ENCODE measurements at places on chromosomes 5 and 9.

- no peak for DNase-seq
These were observed 26.5 kb upstream of the CLPTM1L start for GRCh38 chr5:1371218-1371971.

DNA sequence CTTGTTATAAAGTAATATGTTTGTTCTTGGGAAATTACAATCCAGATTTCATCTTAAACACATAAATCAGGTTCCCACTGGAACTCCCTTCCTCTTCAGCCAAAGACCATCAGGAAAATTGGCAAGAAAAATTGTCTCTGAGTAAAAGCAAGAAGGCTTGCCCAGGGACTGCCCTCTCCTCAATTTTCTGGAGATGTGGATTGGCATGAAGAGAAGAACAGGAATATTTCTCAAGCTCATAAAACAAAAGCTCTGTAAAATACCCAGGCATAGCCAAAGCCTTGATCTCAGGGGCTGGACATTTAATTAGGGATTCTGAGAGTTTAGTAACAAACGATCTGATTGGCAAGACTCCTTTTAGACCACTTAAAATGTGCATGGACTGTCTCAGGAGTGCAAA, 223.4 kb downstream of the ZNF608 start:
- no peak for DNase-seq

DNA sequence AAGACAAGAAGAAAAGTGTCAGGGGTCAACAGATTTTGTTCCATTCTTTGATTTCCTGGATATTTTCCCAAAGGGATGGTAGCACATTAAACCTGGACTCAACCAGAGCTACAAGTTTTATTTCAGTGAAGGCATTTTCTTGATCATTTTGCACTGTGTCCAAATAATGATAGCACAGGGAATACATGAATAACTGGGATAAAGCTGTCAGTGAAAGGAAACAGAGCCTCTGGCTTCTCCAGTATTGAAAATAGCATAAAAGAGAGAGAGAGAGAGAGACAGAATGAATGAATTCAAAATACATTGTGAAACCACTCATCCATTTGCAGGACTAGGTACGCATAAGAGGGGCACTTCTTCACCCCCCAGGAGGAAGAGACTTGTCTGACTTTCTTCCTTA, 43.0 kb downstream of the SEMA5A start:
- no peak for DNase-seq

DNA sequence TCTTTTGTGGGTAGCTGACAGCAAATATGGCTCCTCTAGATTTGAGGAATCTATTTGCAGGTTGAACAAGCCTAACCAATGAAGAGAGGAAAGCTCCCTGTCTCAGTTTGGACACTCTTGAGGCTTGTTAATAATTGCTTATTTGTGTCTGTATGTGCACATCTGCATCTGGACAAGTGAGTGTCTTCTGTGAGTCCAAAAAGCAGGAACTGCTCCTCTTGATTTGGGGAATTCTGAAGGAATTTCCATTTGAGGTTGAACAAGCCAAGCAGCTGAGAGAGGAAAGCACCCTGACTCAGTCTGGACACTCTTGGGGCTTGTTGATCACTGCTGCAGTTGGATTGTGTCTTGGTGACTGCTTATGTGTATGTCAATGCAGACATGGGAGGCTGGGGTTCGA, 211.6 kb downstream of the DTWD2 start:
- DNase-seq, result no peak

DNA sequence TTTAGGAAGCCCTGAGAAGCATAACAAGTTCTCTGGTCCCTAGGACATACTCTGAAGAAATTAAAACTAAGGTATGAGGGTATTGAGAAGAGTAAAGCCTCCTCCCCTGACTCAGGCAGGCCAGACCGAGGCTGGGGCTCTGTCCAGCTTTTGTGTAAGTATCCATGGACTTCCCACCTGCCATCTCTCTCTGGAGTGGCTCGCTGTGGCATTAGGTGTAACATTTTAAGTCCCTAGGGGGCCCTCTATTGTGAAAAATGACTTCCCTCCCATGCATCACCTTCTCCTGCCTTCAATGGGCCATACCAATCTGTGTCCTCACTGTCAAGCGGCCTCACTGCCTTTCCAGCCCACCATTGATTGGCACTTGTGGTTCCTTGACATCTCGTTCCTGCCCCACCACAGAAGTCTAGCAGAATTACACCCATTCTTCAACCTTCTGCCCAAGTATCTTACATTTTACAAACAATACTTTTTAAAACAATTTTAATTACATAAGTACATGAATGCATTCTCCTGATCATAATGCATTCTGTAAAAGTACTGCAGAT, 205.5 kb downstream of the SLIT3 start:
- DNase-seq, result no peak

DNA sequence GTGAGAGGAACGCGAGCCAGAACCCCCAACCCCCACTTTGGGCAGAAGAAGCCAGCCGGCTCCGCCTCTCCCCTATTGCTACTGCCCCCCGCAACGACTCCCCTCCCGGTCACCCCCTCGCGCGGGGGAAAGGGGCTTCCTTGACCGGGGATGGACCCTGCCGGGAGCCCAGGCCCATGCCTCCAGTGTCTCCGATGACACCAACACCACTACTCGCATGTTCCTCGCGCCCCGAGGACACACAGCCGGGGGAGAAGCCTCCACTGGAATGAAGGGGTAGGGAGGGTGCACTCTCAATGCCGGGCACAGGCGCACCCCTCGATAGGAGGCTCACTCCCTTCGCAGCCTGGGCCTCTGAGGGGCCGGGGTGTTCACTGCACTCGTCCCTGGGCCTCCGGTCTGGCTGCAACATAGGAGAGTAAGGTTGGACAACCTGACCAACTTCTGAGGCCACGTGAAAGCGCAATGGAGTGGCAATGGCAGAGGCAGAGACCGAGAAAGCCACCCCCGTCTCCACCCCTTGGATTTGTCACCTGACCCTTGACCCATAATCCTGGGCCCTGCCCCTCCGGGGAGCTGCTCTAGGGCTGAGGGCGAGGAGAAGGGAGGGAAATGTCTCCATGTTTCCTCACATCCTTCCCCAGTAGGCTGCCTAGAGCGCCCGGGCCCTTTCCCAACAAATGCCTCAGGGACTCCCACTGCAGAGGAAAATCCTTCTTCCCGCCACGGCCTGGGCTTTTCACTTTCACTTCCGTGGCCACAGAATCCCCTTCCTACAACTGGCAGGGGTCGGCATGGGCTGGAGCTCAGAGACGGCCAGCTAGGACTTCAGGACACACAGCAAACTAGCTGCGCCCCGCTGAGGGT, 1.1 kb upstream of the CNTFR start:
- no peak for DNase-seq

- no peak for DNase-seq
These were observed 36.2 kb upstream of the PTCH1 start for GRCh38 chr9:95552814-95553546.

- no peak for DNase-seq
These were observed 94.3 kb downstream of the TMEM167A start for GRCh38 chr5:82982846-82983245.

GRCh38 chr9:122392714-122393113, 21.9 kb downstream of the PTGS1 start:
- DNase-seq, result no peak

DNA sequence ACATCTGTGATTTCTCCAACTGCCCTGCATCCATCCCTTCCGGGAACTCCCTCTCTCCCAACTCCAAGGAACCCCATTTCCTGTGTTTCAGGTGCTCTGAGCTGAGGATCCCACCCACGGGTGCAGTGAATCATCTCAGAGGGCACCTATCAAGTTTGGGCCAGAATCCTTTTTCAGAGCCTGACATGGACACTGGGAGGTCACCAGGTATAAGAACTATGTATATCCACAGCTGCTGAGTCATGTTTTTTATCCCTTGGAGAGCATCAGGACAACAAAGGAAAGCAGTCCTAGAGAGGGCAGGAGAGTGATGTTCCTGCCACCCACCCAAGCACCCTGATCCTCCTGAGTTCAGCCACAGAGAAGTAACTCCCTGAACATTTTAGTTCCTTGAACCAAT, 3.8 kb downstream of the MED27 start:
- DNase-seq, result no peak

- no peak for DNase-seq
These were observed 84.4 kb downstream of the C9orf152 start for GRCh38 chr9:110123341-110124095.

- no peak for DNase-seq
These were observed 203.1 kb upstream of the PPP1R2B start for GRCh38 chr5:156647034-156647451.

GRCh38 chr9:2086971-2087370, 71.8 kb downstream of the SMARCA2 start:
- DNase-seq, result no peak

DNA sequence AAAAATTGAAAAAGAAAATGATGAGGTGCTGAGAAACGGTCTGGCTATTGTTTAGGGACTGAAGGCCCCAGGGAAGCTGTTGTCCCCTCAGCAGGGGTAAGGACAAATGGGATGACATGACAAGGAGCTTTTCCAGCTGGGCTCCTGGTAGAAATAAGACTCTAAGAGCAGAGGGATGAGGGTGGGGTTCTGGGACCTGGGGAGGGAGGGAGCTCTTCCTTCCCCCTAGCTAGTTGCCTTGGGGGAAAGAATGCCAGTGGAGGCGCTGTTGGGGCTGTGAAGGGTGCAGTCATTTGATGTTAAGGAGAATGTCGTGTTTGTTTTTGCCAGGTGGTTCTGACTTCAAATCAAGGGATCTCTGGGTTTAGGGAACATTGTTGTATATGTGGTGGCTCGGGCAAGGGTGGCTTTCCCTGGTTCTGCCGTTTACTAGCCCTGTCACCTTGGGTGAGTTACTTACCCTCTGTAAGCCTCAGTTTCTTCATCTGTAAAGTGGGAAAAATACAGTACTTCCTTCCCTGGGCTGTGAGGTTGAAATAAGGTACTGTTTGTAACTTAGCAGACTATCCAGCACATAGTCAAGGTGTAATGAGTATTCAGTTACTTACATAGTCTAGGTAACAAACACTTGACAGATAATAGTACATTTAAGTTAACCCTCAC, 47.8 kb downstream of the WWC1 start:
- DNase-seq, result no peak

- DNase-seq, result no peak
These were observed 18.2 kb upstream of the CEP120 start for GRCh38 chr5:123441408-123441807.

DNA sequence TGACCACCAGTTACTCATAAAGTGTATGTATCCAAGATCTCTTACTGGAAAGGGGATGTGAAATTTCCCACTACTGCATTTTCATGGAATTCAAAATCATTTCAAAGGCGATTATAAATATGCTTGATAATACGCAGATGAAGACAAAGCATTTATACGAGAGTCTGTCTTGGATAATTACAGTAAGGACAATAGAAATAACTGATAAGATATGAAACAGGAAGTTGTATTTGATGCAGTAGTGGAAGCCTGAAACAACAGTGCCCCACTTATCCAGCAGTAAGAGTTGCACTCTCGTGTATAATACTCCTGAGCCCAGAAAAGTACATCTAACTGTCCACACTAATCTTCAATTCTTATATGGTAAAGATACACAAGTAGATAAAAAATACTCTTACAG, 188.7 kb upstream of the POU5F2 start:
- DNase-seq, result no peak

DNA sequence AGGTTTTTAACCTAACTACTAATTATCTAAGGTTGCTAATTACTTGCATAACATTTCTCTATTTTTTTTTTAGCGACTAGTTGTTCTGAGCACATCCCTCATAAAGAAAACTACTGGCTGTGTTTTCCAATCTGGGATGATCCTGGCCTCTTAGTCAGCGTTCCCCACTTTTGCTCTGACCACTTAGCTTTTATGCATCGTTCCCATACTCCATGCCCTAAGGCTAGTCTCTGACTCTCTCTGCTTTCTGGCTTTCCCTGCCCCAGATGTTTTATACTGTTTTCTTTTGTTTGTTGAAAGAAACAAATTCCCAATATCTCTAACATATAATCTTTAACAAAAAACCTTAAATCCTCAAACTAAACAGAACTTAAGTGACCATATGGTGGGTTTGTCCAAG, 217.9 kb downstream of the SPATA31D1 start:
- DNase-seq, result no peak

DNA sequence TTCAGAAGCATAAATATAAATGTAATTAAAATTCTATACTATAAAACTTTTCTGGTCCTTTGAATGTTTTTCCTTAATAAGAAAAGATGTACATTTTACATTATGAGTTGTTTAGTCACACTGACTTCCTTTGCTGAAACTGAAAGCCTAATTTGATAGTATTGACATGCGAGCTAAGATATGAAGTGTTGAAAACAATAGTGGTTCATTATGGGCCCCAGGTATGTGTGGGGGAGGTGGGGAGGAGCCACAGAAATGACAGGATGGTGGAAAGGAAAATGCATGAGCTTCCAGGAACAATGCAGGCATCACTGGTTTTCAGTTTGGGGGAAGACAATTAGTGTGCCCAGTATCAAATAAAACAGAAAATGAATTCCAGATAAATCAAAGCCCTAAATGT, 35.4 kb upstream of the RLN1 start:
- no peak for DNase-seq

- DNase-seq, result no peak
These were observed 8.4 kb downstream of the NR2F1 start for GRCh38 chr5:93591323-93591945.

DNA sequence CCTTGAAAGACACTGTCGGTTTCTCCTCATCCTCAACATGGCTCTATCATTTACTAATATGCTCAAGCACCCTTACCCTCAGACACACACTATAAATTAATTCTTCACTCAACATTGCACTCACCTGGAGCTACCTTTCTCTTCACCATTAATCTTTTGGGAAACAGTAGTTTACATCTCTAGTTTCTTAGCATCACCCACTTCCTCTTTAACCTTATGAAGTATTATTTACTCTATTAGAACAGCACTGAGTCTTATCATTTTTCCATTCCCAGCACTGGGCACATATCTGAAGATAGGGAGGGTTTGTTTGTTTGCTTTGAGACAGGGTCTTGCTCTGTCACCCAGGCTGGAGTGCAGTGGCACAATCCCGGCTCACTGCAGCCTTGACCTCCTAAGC, 213.5 kb downstream of the SMARCA2 start:
- DNase-seq, result no peak

DNA sequence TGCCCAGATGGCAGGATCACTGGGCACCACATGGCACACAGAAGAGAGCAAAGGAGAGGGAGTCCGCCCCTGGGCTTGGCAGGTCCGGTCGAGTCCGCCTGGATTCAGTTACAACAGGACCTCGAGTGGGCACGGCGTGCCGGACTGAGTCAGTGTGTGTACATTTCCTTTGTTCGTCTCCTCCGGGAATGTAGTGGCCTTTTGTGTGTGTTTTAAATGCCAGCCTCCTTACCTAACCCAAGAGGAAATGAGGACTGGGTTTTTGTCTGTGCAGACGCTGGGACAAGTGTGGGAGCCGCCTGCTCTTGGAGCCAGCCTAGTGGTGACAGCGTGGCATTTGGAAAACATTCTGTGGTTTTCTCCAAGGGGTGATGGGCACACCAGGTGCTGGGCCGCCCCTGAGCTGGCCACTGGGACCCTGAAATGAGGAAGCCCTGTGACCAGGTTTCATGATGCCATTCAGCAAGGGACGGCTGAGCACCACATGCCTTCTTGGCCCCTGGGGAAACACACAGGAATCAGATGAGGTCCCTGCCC, 9.6 kb downstream of the NEK6 start:
- no peak for DNase-seq

GRCh38 chr5:72608297-72608696, 101.1 kb upstream of the ZNF366 start:
- peak; percentile 83 for DNase-seq
